GM23248 (cell line): ENCODE measurements at places on chromosomes 2 and 18. TPM values are rescaled to one million over a fixed set of nuclear protein-coding genes. Genes with fewer than 3 reads are reported as not detected.

DNA sequence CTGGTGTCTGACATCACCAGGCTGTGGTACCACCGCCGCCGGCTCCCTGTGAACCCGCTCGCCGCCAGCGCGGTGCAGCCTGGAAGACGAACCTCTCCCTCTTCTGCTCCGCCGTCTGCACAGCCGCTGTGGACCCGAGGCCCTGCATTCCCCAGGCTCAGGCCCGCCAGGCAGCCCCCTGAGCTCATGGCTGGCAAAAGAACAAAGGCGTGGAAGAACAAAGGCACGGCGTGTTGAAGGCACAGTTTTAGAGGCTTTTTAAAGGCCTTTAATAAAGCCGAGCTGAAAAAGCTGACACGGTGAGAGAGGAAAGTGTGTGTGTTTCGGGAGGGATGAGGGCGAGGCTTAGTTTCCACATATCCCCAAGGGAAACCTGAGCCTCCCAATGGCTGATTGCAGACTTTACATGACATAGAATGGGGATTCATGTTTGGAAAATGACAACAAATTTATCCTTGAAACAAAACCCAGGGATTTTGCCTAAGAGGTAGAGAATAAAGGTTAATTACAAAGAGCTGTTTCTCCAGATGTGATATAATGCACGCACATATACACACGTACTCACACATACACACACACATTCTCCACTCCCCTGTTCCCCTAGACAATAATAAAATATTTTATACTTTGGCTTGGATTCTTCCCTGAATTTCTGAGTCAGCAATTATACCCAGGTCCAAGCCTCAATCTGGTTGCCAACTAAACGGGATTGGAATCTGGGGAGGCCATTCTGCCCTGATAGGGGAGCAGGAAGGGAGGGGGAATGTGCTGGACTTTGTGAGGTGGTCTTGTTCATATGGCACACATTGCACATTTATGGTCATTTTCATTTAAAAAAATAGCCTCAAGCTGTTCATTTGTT lies 39.7 kb downstream of the RFX8 start:
- DNase-seq, result peak; percentile 32
- no peaks in the 10 kb centered on the region for H3K36me3 ChIP-seq
- no peaks in the 10 kb centered on the region for H3K27me3 ChIP-seq

GRCh38 chr2:198604599-198604998 lies 800.2 kb downstream of the PLCL1 start:
- H3K4me3 ChIP-seq, result no peak overlapping the region
- no peaks in the 10 kb centered on the region for H3K27me3 ChIP-seq
- no peak for DNase-seq
- no peak overlapping the region for H3K27ac ChIP-seq
- no peaks in the 10 kb centered on the region for H3K36me3 ChIP-seq
- H3K4me1 ChIP-seq, result no peaks in the 10 kb centered on the region

Gene ABCG5
- total RNA-seq, result not detected in 2 replicates

DNA sequence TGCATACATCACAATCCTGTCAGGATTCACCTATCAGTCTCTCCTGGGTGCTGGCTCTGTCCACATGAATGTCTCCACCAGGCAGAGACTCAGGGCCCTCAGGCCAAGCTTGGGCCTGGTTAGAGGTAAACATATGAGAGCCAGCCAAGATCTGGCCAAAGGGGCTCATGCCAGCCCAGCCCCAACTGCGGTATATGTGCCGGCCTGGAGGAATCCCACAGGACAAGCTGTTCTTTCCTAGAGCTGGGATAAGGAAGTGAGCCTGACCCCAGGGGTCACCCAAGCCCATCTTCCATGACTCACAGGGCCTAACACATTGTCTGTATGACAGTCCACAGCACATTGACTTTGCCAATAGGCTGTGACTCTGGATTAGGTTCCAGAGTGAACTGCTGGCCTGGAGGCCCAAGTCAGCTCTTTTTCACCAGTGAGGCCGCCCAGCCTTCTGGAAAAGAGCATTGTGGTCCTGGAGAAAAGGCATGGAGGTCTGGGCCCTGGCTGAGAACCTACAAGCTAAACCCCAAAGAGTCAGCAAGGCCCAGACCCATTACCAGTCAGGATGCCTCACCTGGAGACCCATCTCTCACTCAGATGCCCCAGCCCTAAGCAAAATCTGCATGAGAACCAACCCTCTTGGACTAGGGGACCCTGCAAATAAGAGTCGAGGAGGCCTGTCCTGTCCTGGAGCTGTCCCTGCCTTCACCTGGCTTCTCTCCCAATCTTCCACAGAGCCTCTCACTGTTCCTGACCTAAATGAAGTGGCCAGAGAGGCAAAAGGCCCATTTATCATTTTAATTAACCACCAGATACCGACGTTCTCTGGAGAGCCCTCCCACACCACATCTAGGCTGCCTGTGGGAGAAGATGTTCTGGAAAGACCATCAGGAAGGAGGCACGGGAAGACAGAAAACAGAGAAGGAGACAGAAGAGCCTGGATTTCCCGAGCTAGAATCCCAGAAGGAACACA lies 120.9 kb upstream of the PKDCC start:
- no peak overlapping the region for H3K27ac ChIP-seq
- no peak overlapping the region for H3K4me3 ChIP-seq
- H3K36me3 ChIP-seq, result no peaks in the 10 kb centered on the region
- peaks cover 27% of the 10 kb centered on the region for H3K4me1 ChIP-seq
- H3K27me3 ChIP-seq, result no peaks in the 10 kb centered on the region
- peak; percentile 52 for DNase-seq

Gene UPP2
- total RNA-seq, result not detected in 2 replicates

DNA sequence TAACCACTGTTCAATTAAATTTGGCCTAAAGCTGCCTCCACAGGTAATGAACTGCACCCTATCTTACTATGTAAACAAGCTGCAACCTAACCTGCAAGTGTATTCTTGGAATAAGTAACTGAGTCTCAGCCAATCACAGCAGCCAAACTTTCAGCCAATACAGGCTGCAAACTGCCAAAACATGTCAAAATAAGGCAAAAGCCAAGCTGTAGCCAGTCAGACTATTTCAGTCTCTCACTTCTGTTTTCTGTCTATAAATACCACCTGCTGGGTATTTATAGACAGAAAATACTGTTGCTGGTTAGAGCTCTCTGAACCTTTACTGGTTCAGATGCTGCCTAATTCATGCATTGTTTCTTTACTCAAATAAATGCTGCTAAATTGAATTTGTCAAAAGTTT lies 14.3 kb downstream of the C2orf76 start:
- no peak overlapping the region for H3K4me3 ChIP-seq
- no peaks in the 10 kb centered on the region for H3K27me3 ChIP-seq
- no peaks in the 10 kb centered on the region for H3K36me3 ChIP-seq
- H3K4me1 ChIP-seq, result no peaks in the 10 kb centered on the region
- DNase-seq, result no peak
- no peak overlapping the region for H3K27ac ChIP-seq

DNA sequence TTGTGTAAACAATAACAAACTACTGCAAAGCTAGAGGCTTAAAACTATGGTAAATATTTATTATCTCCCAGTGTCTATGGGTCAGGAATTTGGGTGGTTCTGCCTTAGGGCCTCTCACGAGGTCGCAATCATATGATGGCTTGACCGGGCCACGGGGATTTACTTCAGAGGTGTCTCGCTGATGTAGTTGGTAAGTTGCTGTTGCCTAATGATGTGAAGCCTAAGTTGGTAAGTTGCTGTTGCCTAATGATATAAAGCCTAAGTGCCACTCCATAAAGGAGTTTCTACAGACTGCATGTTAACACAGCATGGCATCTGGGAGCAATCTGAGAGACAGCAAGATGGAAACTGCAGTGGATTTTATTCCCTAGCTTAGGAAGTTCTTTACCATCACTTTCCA lies 35.8 kb downstream of the FMNL2 start:
- H3K27ac ChIP-seq, result no peak overlapping the region
- no peak overlapping the region for H3K4me3 ChIP-seq
- no peaks in the 10 kb centered on the region for H3K27me3 ChIP-seq

GRCh38 chr2:56009758-56010458 lies 86.3 kb upstream of the EFEMP1 start:
- H3K4me1 ChIP-seq, result peaks cover 17% of the 10 kb centered on the region
- peak overlapping the region; percentile 84 for H3K27ac ChIP-seq
- DNase-seq, result peak; percentile 75
- no peaks in the 10 kb centered on the region for H3K27me3 ChIP-seq
- H3K36me3 ChIP-seq, result no peaks in the 10 kb centered on the region
